ENCODE measurements at places on chromosomes 7 and 10.

DNA sequence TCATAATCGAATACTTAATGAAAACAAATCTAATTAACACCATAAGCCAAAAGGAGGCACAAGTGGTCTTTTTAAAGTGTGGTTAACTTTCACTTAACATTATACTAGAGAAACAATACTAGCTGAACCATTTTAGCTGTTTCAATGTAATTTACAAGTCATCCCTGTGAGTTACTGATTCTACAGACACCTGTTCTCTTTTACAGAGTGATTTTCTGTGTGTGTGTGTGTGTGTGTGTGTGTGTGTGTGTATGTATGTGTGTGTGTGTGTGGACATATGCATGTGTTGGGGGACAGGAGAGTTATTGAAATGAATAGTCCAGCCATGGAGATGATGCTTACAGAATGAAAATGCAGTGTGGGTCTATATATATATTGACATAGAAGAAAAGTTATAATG, 200.2 kb downstream of the DNAJC1 start:
- DNase-seq = no peak

DNA sequence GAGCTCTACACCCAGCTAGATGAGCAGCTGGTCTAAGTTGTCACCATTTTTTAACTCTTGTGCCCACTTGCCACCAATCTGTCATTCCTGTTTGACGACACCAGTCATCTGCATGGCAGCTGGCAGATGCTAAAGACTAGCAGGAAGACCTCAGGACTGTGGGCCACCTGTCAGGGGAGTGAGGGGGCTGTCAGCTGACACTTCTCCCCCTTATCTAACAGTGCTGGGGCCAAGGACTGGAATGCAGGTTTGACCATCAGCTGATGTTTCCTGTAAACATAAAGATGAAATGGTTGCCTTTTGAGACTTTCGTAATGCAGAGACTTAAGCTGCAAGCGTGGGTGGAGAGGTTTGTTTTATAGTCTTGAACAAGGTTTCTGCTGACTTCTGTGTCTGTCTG, 93.5 kb downstream of the WNT2 start:
- DNase-seq = no peak

GRCh38 chr10:54441275-54441674, 359.8 kb downstream of the PCDH15 start:
- no peak for DNase-seq

GRCh38 chr10:49309691-49310411, 10.9 kb downstream of the C10orf71 start:
- no peak for DNase-seq

DNA sequence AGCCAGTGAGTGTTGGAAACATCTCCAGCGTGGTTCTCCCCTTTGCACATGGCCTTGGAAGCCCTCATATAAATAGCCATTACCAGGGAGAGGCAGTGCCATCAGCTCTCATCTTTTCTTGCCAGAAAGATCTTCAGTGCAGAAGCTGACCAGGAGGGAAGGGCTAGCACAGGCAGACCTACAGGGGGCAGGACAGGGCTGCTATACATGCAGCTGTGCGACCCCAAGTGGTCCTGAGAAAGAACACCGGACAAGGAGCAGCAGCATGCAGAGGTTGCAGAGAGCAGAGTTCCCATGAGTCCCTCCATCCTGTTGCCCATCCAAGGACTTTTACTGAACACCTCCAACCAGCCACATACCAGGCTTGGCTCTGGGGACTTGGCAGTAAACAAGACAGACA, 17.1 kb downstream of the GRID1 start:
- no peak for DNase-seq

Measured in central memory CD4-positive, alpha-beta T cell (primary cell).